Hematopoietic multipotent progenitor cell treated with erythropoietin and hydrocortisone succinate and interleukin-3 and kit ligand, for 6 days (in vitro differentiated cells): ENCODE measurements at places on chromosomes 7 and 10.

DNA sequence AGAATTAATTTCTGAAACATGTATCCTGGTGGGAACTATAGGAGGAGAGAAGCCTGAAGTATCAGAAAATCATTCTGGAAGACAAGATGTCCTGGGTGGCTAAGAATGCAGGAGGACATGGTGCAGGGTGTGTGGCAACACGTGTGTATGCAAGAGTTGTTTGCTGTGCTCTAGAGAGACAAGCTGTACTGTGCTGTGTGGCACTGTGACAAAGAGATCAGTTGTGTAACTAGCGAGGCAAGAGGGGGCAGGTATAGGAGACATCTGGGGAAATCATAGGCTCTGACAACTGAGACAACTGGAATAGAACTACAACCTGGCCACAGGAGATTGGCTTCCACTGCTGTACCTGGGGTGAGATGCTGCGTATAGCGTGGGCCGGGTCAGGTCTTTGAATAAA lies 9.3 kb downstream of the ITGA8 start:
- no peak for DNase-seq

DNA sequence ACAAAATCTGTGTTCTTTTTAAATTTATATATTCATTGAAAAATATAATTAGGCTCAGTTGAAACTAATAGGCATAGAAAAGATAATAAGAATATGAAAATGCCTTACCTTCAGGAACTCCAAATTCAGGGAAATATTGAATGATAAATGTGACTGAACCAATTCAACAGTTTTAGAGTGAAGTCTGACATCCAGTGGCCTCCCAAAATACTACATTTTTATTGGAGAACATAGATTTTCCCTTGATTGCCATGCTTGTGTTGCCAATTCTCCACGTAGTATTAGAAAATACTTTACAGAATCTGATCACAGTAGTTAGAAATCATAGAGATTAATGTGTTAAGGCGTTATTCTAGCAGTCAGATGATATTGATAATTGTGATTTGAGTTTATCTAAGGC lies 1246.7 kb downstream of the GATA3 start:
- peak; percentile 28 for DNase-seq

- no peak for DNase-seq
Measured at GRCh38 chr7:100667331-100668068, 6.0 kb upstream of the GNB2 start.

DNA sequence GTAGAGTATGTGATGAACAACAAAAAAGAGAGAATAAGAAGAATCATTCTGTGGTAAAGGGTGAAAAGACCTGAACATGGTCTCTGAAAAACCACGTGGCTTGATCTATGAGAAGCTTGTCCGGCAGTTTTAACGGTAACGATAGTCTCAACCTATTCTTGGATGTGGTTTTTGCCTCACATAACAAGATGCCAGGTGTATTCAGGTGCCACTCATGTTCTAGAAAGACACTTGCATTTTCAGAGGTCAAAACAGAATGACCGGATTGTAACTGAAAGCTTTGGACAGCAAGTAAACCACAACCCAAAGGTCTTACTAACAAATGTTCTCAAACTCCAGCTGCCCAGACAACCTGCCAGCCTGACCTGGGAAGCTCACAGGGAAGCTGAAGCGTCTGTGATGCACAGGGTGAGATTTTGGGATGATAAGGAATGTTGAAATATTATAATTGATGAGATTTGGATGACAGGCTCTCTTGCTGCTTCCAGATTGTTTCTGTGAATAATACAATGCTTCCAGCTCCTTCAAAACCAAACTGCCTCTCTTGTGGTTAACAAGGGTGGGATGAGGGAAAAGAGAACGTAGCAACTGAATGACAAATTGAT lies 137.4 kb upstream of the GRB10 start:
- DNase-seq: no peak

GRCh38 chr10:350981-351501 lies 215.8 kb downstream of the ZMYND11 start:
- no peak for DNase-seq

DNA sequence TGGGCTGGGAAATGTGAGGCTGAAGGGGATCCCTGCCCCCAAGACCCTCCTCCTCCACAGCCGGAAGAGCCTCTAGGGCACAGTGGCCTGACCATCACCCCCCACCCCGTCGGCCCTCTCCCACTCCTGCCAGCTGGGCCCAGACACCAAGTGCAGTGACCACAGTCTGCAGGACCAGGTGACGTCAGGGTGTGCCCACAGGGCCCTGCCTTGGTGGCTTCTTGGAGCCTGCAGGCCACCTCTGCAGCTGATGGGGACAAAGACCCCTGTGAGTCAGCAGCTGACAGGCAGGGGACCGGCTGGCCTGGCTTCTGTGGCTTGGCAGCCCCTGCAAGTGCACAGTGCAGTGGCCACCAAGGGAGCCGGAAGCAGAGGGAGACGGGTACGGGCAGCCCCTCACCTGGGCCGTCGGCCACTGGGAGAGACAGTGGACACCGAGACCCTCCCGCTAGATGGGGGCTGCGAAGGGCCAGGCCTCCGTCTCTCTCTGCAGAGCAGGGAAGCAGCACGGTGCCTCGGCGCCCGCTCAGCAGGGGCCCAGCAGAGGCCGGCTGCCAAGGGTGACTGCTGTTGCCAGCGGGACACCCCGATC lies 274.6 kb downstream of the ELFN1 start:
- DNase-seq: no peak

DNA sequence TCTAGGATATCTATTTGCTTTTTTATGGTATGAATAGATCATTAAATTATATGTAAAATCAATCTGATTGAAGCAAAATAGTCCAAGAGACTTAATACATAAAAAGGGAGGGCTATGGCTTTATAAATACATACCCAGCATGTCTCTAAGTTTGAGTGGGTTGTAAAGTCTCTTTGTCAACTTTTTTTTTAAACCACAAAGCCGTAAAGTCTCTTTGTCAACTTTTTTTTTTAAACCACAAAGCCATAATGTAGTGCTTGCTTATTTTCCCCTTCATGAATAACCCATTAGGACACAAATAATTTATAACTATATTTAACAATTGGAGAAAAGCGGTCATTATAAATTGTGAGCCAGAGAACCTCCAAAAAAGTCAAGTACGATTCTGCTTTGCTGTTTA lies 5.7 kb downstream of the HECTD2 start:
- no peak for DNase-seq

- no peak for DNase-seq
Measured at GRCh38 chr7:41994746-41995110, 242.3 kb downstream of the GLI3 start.

GRCh38 chr7:42214060-42214679 lies 22.8 kb downstream of the GLI3 start:
- no peak for DNase-seq

GRCh38 chr7:136665878-136666509 lies 202.5 kb upstream of the CHRM2 start:
- DNase-seq: peak; percentile 1

- DNase-seq: peak; percentile 64
Measured at GRCh38 chr7:133699386-133699785, 427.8 kb upstream of the LRGUK start.

DNA sequence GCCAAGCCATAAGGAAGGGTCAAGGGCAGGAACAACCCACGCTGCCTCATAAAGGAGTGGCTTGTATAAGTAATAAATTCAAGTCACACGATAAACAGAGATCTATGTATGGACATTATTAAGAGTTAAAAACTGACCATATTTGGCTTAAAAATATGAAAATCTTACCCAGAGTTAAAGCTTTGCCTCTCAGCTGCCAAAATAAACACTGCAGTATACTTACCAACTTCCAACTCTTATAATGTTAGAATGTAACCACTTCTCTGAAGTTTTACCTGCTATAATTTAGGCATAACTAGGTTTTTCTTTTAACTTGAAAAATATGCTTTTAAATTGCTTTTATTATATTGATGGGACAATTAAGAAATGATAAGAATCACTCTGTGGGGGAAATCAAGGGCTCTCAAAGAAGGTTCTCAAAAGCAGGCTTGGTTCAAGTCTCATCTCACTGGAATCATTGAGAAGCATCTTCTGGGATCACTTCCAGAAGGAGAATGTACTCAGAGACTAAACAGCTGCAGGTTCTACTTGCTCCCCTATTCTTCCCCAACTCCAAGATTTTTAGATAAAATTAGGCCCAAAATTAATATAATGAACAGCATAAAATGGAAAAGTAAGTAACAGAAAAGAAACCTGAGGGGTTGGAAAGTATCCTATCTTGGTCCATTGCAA lies 16.1 kb upstream of the CAV2 start:
- no peak for DNase-seq

DNA sequence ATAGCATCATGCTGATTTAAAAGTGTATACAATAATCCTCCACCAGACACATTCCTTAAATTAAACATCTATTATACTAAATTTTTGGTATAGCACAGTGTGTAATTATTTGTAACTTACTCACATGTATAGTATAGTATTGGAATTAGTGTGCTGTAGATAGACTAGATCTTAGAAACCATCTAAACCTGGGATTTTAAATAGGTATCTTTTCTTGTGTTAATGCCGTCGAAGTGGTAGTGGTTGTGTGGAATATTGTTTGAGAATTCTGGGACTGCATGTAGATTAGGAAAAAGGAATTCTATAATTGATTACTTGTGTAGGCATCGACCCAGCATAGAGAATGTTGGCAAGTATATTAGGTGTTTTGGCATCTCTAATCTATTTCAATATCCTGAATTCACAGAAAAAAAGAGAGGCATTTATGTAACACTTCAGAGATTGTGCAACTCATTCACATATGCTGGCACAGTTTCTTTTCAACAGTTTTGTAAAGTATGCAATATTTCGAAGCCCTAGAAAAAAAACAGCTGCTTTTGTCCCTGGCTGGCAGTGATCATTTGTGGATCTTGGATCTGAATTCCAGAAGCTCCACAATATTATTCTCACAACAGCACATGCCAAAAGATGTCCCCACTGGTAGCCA lies 145.5 kb upstream of the AGR3 start:
- DNase-seq: peak; percentile 51

- DNase-seq: no peak
Measured at GRCh38 chr7:44787762-44788161, 8.7 kb upstream of the PPIA start.

DNA sequence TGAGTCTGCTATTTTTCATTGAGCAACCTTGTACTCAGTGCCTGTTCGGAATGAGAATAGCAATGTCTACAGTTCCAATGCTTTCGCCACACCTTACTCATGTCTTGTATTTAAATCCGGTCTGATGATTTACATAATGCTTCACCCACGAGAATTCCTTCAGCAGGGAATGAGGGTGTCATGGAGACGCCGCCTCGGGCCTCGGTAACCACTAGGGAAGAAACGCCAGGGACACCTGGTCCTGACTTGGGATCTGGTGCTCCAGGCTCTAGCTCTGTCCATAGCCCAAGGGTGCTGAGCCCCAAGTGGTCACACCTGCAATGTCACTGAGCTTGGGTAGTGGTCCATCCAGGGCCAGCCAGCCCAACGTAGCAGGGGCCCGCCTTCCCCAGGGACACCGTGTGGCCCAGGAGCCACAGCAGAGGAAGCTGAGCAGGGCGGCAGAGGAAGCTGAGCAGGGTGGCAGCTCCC lies 37.4 kb downstream of the PRKAG2 start:
- no peak for DNase-seq

DNA sequence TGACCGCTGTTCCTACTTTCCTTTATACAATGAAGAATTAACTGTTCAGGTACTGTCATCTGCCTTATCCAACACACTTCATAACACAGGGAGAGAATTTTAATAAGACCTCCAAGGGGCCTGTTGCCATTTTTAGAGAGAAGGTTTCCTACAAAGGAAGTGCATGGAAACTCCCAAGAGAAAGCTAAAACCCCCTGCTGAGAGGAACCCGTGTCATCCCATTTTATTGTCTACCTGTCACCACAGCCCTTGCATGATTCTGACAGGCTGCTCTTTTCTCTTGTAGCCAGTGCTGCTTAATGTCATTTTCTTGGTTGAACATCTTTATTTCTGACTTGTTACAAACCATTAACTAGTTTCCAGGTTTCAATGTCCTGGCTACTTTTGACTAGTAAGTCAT lies 98.4 kb downstream of the SNX10 start:
- DNase-seq: no peak

GRCh38 chr7:28163949-28164348 lies 16.6 kb downstream of the JAZF1 start:
- peak; percentile 67 for DNase-seq

- peak; percentile 68 for DNase-seq
Measured at GRCh38 chr7:157875230-157876179, 538.7 kb downstream of the DNAJB6 start.

GRCh38 chr10:7315906-7316305 lies 94.9 kb downstream of the SFMBT2 start:
- DNase-seq: no peak
